ENCODE measurements at places on chromosomes 5 and 9.

GRCh38 chr5:133890314-133890713, 78.1 kb downstream of the C5orf15 start:
- DNase-seq = no peak

DNA sequence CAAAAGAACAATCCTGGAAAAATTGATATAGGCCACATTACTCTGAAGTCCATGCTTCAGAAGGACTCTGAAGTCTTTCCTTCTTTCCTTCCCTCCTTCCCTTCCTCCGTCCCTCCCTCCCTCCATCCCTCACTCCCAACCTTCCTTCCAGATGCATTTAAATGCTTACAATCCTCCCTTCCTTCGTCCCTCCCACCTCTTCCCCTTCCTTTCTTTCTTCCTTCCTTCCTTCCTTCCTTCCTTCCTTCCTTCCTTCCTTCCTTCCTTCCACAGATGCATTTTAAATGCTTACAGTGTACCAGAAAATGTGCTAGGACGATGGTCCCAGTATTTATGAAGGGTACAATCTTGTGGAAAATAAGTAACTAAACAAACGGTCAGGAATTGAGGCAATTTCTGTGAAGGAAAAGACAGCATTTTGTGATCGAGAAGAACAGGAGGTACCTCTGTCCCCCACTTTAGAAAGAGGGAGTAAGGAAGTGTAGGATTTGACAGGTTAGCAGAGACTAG, 181.3 kb upstream of the TUT7 start:
- no peak for DNase-seq

DNA sequence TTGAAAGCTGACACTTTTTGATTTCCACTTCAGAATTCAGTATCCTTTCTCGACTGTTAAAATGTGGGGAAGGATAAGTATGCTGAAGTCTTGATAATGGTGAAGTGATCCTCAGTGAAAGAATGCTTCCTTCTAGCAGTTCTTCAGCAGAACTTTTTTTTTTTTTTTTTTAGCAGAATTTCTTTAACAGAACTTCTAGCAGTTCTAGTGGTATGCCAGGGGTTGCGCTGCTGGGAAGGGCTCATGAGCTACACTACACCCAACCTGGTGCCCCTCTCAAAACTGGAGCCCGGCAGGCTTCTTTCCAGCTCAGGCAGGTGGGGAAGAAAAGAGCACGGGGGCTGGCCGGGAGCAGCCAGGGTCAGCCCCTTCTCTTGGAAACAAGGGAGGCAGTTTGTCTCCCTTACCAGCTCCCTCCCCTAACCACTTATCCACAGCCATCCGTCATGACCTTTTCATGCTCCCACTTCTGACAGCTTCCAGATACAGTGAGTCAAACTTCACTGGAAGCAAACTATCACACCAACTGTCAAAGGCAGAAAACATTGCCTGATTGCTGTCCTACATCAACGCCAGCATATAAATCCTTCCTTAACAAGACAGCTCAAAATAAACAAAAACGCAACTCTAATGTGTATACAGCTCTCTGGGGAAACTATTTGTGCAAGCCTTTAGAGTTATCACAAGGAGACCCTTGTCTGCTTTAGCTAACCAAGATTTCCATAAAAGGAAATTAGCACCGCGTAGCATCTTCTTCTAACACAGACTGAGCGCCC, 211.5 kb downstream of the GAPVD1 start:
- no peak for DNase-seq

- DNase-seq = no peak
Observed at GRCh38 chr9:126420643-126421564, 94.3 kb downstream of the MVB12B start.

GRCh38 chr9:124050955-124051354, 39.4 kb downstream of the LHX2 start:
- no peak for DNase-seq

DNA sequence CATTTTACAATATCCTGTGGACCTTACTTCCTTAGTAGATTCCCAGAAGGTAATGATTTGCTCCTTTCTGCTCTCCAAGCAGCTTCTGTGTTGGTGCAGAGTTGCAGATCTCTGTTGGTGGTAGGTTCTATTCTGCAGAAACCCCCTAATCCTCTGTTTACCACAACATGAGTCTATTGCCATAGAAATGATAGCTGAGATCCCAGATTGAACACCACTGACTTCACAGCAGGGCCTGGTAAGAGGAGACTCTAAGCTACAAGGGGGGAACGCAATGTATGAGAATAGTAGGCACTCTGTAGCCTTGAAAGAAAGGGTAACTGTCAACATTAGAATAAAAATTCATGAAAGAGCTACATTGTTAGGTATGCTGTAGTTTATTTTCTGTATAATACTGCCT, 59.5 kb downstream of the MUSK start:
- no peak for DNase-seq

GRCh38 chr9:19074229-19074628, 25.0 kb downstream of the RRAGA start:
- no peak for DNase-seq

DNA sequence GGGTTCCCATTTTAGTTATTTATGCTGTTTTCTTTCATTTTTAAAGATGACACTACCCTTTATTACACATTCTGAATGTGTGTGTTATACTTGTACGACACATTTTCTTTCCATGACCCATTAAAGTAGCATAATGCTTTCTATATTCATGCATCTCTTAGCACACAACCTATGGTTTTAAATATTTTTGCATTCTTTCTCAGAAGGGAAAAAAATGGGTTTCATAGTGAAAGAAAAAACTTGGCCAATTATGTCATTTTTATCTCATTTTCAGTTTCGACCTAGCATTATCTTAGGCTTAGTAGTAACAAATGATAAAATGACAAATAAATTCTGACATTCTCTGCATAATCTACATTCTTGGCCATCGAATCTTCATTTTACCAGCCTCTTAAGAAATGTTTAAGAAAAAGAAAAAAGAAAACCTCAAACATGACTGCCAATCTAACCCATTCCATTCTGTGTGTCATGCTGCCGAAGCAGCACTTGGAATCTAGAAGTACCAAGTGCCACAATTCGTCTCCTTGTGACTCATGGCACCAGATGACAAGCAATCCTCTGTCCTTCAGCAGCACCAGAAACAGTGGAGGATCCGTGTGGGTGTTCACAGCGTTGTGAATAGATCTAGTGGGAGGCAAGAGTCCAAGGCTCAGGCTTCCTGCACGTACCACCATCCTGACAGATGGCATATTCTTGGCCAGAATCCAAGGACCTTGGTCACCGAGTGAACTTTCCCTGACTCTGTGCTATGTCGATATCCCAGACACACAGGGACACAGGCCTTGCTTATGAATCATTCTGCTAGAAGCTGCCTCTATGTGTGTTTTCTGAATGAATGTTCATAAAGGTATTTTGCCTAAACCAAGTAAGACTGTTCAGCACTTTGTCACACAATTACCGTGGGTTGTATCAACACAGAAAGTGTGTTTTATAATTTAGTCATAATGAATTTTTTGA, 502.7 kb downstream of the NR2F1-AS1 start:
- no peak for DNase-seq

GRCh38 chr5:166004006-166004405, 2287.4 kb upstream of the WWC1 start:
- no peak for DNase-seq

DNA sequence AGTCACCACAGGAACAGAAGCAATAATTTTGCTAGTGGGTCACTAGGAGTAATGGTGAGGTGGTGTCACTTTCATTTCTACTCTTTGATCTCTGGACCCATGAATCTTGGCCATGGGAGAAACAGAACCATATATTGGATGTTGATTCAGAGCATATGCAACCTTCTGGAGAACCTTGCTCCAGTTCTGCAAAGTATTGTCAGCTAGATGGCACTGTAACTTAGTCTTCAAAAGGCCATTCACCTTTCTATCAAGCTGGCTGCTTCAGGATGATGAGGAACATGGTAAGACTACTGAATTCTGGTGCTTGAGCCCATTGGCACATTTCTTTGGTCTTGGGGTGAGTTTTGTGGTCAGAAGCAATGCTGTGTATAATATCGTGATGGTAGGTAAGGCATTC, 129.1 kb upstream of the FBN2 start:
- no peak for DNase-seq

DNA sequence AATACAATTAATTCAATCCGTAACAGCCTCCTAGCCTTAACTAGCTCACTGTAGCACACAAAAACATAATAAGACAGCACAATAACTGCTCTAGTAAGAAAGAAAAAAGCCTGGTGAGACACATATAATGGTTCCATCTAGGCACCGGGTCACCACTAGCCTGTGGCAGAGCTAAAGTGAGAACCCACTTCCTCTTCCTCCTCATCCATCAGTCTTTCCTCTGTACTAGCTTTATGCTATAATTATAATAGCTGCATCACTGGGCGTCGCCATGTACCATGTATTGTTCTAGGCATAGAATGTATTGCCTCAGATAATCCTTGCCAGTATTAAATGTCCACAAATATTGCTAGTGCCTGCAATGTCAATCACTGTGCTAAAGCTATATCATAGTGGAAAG, 23.1 kb downstream of the ADRB2 start:
- DNase-seq = no peak

DNA sequence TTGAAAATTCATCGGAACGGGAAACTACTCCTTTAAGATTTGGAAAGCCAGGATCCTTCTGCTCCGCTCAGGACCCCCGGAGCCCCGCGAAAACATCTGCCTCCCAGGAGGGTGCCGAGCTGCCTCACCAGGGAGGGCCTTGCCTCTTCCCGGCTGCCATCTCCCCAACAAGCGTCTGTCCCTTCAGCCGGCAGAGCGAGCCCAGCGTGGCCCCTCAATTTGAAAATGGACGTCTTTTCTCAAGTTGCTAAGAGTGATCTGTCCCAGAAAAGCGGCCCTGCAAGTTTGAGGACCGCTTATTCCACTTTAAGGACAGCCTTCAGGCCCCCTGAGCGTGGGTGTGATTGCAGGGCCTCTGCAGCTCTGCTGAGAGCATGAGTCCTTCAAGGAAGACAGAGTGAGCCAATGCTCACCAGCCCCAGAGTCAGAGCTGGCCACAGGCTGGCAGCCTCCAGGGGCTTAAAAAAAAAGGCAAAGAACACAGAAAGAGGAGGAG, 101.3 kb downstream of the PHF2 start:
- no peak for DNase-seq

GRCh38 chr5:74631081-74631953, 9.2 kb downstream of the ENC1 start:
- peak; percentile 19 for DNase-seq

DNA sequence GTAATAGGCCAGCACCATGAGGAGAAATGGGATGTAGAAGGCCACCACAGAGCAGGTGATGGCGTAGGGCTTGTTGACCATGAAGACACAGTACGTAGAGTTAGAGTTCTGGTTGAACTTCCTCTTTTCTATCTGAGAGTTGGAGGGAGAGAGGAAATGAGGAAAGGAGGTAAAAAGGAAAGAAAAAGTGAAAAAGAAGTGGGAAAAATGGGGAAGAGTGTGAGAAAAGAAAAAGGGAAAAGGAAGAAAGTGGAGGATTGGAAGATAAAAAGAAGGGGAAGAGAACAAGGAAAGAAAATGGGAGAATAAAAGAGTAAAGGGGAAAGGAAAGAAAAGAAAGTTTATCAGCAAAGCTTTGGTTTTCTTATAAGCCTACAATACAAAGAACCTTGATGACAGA, 126.1 kb downstream of the FBXO38 start:
- DNase-seq = no peak

DNA sequence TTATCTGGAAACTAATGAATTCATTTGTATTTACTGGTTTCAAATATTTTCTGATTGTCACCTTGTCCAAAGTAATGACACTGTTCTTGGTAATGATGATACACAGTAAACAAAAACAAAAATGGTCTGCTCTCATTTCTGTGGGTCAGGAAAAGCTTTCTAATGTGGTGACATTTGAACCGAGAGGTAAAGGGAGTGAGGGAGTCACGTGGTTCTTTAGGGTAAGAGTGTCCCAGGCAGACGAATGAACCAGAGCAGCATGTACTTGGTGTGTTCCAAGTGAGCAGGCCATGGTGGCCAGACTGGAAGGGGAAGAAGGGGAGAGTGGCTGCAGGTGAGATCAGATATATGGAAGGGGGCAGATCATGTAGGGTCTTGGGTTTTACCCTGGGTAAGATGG, 247.0 kb upstream of the SLC30A5 start:
- no peak for DNase-seq

- peak; percentile 2 for DNase-seq
Observed at GRCh38 chr5:93800988-93801811, 59.8 kb upstream of the POU5F2 start.

- DNase-seq = no peak
Observed at GRCh38 chr5:39013938-39014337, 60.3 kb downstream of the RICTOR start.

DNA sequence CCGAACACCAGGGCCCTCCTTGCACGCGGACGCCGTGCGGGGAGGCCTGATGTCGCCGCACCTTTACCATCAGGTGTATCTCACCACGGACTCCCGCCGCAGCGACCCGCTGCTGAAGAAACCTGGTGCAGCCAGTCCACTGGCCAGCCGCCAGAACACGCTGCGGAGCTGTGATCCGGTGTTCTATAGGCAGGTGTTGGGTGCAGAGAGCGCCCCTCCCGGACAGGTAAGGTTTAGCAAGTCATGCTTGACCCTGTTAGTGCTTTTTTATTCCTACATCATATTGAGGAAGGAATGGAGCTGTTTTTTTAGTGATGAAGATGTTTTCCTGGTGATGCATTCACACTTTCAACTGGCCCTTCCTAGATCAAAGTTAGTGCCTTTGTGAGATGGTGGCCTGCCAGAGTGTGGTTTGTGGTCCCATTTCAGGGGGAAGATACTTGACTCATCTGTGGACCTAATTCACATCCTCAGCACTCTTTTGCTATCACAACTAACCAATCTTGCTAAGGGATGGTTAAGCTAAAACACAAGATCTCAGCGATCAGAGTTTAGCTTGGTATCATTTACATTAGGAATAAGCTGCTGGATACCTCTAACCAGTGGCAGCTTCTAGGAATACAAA, 2.7 kb downstream of the PCDHGC3 start:
- DNase-seq = no peak

DNA sequence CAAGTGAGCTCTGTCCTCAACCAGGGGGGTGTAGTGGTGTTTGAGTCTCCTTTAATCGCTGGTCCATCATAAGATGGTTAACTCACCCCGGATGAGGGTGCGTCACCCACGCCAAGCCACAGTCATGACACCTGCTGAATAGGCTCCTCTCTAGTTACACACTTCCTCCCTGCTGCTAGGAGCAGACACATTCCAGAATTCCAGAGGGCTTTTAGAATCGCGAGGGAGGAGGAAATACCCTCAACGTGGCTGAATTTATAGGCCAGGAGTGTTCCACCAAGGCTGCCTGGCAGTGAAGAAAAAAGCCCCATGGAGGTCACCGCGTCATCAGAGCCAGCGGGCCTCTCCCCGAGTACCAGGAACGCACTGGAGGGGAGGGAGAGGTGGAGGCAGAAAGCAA, 5.1 kb downstream of the GLRX start:
- DNase-seq = no peak

DNA sequence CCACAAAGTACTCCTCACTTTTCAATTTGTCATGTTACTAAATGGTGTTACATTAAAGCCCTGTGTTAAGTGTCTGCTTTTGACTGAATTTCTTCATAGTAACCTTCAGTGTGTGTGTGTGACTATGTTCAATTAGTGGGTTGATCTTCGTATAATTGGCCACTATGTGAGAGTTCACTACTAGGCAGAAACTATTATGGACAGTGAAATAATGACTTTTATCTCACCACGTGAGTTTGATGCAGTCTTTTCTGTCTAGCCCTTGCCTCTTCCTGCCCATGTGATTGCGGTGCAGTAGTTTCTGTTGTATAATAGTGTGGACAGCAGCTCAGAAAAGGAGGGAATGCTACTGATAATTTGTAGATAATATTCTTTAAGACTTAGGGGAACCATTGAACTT, 1.8 kb upstream of the MAML1 start:
- no peak for DNase-seq
